Vagina (tissue), 2 donors: ENCODE measurements at places on chromosomes 5 and 9. TPM values are rescaled to one million over a fixed set of nuclear protein-coding genes. Genes with fewer than 3 reads are reported as not detected.

Gene OLFM1
- total RNA-seq, result 39.0 TPM

Gene CTXN3
- not detected for total RNA-seq

Gene CARD9
- total RNA-seq, result 16.9 TPM

Gene C5
- total RNA-seq, result 2.0 TPM

DNA sequence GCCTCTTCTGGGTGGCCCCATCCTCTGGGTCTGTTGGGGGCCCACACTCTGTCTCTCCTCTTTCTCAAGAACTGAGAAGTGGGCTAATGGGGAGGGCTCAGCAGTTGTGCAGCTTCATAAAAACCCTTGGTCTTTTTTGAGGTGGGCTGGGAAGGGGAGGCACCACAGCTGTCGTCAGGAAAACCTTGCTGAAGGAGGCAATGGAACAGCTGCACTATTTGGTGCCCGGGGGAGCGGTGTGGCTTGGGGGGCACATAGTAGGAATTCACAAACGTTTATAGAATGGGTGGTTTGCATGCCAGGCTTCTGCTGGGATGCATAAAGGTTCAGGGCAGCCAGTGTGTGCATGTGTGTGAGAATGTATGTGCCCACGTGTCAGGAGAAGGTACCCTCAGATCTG, 3.2 kb upstream of the IER5L start:
- no peak for DNase-seq

DNA sequence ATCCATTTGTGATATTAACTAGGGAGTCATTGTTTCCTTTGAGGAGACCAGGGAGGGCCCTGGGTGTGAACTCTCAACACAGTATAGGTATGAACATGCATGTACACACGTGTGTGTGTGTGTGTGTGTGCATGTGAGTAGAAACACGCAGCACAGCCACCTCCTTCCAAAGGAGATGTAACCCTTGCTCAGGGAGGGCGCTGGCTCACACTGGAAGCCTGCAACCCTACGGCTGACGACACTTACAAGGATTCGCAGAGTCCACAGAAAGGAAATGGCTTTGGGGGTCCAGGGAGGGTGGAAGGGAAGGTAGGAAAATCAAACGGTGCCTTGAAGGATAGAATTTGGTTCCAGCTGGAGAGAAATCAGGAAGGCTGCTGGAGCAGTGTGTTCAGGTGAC, 21.9 kb downstream of the TRIP13 start:
- no peak for DNase-seq

- DNase-seq, result no peak
Measured at GRCh38 chr5:76207120-76207519, 123.9 kb downstream of the SV2C start.

GRCh38 chr5:160520609-160521391, 99.1 kb downstream of the PTTG1 start:
- no peak for DNase-seq

GRCh38 chr9:36045610-36046009, 8.9 kb downstream of the RECK start:
- no peak for DNase-seq

- DNase-seq, result no peak
Measured at GRCh38 chr9:6098431-6098830, 83.0 kb upstream of the RANBP6 start.

DNA sequence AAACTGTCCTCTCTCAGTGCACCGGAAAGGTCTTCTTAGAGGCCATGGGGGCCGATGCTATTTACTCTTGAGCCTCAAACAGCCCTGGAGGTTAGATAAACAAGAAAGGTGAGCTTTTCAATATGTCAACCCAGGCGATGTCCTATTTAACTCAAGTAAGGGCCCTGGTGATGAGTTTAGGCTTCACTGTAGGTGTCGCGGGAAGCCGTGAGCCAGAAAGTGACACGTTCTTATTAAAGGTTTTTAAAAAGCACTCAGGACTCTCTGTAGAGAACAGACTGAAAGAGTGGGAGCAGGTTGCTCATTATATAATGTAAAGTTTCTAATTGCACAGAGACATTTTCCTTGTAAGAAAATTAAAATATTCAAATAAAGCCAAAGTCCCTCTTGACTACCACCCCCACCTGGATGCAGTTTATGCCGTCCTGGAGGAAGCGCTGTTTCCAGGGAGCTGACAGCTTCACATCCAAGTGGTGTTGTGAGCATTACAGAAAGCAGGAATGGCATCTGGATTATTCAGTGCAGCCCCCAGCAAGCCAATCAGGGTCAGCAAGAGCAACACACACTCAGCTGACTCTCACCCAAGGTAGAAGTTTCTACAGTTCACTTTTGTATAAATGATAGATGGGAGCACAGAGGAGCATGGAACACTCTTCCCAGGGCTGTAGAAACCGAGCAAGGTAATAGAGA, 280.3 kb downstream of the DRD1 start:
- no peak for DNase-seq

GRCh38 chr5:145661737-145662485, 173.2 kb downstream of the PRELID2 start:
- no peak for DNase-seq

DNA sequence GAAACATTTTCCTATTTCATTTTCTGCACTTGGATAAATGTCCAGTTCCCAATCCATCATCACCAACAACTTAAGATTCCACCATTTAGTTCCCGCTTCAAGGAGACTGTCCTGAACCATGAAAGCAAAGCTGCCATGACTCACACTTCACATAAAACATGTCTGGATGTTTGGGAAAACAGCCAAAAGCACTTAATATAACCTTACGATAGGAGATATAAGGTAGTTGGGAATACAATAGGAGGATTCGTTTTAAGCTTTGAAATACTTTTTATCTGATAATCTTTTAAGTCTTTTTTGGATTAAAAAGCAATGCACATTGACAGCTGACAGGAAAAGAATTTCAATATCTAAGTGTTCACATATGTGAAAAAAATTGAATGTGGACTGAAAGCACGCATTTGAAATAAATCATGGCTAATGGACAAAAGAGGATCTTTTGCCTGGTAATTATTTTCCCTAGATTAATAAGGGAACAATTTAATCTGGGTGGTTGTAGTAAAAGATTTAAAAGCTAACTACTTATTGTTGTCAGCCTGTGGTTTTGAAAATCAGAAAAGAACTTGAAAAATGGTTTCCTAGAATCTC, 17.3 kb upstream of the TGFBI start:
- no peak for DNase-seq

DNA sequence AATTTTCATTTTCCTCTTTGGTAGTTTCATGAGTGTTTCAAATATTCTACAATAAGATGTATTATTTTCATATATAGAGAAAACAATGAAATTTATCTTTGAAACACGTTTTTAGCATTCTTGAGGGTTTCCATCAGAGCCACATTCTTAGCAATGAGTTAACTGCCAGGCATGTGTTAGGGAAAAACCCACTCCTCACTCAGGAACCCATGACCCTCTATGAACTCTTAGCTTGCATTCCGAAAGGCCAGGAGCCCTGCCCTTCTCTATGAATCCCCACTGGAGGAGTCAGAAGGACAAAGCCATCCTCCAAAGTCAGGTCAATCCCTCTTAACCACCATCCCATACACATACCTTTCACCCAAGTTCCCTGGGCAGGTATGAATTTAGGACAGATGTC, 57.5 kb downstream of the ADAMTS12 start:
- DNase-seq, result no peak

DNA sequence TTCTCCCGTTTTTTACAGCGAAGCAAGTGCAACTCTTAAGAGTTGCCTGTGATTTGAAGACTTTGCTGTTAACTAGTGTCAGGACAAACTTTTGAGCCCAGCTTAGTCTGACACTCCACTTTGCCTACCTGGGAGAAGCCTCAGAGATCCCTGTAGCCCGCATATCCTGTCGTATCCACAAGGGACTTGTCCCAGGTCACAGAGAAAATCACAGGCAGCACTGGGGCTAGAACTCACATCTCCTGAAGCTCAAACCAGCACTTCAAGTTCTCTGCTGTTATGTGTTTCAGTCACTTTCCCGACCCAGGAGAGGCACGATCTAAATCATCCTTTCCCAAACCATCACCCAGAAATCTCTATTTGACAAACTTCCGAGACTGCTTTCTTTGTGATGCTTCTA, 584.5 kb downstream of the ACTL7B start:
- DNase-seq, result no peak

DNA sequence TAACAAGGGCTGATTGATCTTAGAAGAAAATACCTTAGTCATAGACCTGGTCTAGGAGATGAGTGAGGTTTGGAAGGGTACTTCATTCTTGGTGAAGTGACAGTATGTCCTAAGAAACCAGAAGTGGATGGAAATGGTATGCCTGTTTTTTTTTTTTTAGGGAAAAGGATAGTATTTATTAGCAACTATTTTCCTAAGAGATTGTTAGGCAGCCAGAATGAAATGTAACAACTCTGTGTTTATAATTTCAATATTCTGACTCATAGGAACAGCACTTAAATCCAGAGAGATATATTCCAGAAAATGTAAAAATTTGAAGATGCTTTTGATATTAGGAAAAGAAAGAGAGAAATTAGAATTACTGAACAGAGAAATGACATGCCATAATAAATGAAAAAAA, 21.2 kb upstream of the ARL14EPL start:
- DNase-seq, result no peak
